Esophagus squamous epithelium (tissue), 5 donors: ENCODE measurements at places on chromosomes 1 and 21.

DNA sequence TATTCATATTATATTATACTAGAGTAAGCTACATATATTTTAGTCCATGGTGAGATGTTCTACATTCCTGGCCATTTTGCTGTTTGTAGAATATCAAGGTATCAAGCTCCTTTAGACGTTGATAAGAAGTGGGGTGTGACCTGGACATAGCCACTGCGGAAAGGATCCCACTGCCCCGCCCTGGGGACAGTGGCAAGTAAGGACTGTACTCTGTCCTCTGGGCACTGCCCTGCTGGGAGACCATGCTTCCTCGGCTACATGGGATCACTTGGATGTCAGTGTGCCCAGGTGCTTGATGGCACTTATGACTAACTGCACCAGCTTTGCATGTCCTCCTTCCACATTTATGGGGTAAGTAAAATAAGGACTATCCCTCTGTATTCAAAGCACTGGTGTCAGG is 46.3 kb upstream of the NTPCR start:
- no peak for DNase-seq

GRCh38 chr1:213136190-213136917 is 85.3 kb downstream of the RPS6KC1 start:
- DNase-seq: no peak

- DNase-seq: no peak
Observed at GRCh38 chr1:227306689-227307088, 11.6 kb downstream of the CDC42BPA start.

DNA sequence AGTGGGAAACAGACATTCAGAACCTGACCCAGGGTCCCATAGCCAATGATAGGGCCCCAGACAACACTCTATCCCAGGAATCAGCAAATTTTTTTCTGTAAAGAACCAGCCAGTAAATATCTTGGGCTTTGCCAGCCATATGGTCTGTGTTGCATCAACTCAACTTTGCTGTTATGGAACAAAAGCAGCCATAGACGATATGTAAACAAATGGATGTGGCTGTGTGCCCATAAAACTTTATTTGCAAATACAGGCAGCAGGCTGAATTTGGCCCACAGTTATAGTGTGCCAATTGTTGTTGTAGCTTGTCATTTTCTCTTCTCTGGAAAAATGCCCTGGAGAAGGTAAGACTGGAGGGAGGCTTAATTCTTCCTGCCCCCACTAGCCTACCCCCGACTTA is 431.1 kb upstream of the VAMP3 start:
- no peak for DNase-seq

GRCh38 chr21:29708401-29708800 is 231.4 kb downstream of the GRIK1 start:
- DNase-seq: no peak
